HCT116 (cell line): ENCODE measurements at places on chromosomes 4 and X. TPM values are rescaled to one million over a fixed set of nuclear protein-coding genes. Genes with fewer than 3 reads are reported as not detected.
A peak's percentile ranks its signal among the peaks of the same experiment; 100 is the strongest.

DNA sequence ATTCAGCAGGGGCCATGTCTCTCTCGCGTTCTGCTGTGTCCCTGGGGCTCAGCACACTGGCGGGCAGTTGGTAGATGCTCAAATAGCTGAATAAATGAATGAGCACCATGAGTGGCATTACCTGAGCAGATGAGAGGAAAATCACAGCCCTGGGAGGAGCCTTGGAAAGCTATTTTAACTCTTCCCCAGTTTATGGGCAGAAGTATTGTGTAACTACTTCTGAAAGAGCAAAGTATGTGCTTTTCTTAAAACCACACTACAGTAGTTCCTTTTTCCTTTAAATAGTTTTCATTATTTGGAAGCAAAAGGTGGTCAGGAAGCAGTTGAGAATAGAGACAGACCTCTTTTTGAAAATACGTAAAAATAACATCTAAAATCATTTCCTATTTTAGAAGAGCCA, 3.0 kb upstream of the PLAC1 start:
- no peak for DNase-seq
- no peak overlapping the region for H3K27ac ChIP-seq
- H3K36me3 ChIP-seq, result no peaks in the 10 kb centered on the region
- no peaks in the 10 kb centered on the region for H3K27me3 ChIP-seq
- no peak overlapping the region for H3K4me3 ChIP-seq

DNA sequence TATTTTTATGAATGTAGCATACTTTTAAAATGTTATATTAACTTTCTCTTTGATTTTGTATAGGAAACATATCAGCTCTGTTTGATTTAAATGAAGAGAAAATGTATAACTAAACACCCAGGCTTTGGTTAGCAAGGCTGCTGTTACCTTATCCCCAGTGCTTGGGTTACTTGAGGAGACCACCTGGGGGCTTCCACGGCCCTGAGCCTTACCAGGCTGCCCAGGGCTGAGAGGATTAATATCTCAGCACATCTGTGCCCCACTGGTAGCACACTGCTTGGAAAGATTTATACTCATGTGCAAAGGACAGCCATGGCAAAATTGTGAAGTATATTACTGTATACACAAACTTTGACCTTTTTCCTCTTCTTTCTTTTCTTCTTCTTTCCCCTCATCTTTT, 752.9 kb downstream of the RAPGEF2 start:
- H3K4me1 ChIP-seq, result no peaks in the 10 kb centered on the region
- H3K4me3 ChIP-seq, result no peak overlapping the region
- no peaks in the 10 kb centered on the region for H3K36me3 ChIP-seq
- DNase-seq, result no peak
- H3K27ac ChIP-seq, result no peak overlapping the region
- H3K27me3 ChIP-seq, result no peaks in the 10 kb centered on the region

GRCh38 chrX:153587342-153587741, 11.6 kb downstream of the CCNQ start:
- no peak for DNase-seq
- no peak overlapping the region for H3K27ac ChIP-seq
- H3K4me3 ChIP-seq, result no peak overlapping the region

GRCh38 chrX:55111578-55112254, 22.9 kb downstream of the PAGE2 start:
- H3K27me3 ChIP-seq, result no peaks in the 10 kb centered on the region
- H3K4me1 ChIP-seq, result no peaks in the 10 kb centered on the region
- H3K4me3 ChIP-seq, result no peak overlapping the region
- no peak for DNase-seq

- no peak overlapping the region for H3K27ac ChIP-seq
- H3K4me1 ChIP-seq, result no peaks in the 10 kb centered on the region
- H3K4me3 ChIP-seq, result no peak overlapping the region
- no peaks in the 10 kb centered on the region for H3K36me3 ChIP-seq
These were observed 66.3 kb downstream of the C4orf46 start for GRCh38 chr4:158605393-158605792.

DNA sequence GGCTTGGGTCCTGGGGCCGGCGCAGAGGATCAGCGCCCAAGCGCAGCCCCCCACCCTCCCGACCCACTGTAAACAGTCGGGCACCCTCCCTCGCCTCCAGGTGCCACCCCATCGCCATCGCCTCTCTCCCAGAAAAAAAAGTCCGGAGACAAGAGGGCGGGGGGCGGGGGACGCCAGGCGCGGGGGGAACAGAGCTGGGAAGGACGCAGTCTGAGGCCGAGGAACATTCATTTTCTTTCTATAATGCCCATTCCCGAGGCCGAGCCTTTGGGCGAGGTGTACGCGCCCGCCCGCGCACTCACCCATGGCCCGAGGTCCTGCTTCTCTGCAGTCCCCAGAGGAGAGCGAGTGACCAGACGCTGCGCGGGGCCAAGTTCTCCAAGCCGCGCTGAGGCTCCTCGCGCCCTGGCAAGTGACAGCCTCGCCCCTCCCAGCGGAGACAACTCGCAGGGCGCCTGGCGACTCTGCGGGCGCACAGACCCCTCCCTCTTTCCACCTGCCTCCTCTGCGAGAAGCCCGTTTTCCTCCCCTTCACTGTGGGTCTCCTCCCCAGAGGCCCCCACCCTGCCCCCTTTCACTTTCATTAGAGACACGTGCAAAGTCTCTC, 63.5 kb upstream of the WDR17 start:
- no peaks in the 10 kb centered on the region for H3K36me3 ChIP-seq
- H3K4me1 ChIP-seq, result peaks cover 13% of the 10 kb centered on the region
- H3K27me3 ChIP-seq, result no peaks in the 10 kb centered on the region
- H3K4me3 ChIP-seq, result peak overlapping the region; percentile 50
- DNase-seq, result peak; percentile 18

DNA sequence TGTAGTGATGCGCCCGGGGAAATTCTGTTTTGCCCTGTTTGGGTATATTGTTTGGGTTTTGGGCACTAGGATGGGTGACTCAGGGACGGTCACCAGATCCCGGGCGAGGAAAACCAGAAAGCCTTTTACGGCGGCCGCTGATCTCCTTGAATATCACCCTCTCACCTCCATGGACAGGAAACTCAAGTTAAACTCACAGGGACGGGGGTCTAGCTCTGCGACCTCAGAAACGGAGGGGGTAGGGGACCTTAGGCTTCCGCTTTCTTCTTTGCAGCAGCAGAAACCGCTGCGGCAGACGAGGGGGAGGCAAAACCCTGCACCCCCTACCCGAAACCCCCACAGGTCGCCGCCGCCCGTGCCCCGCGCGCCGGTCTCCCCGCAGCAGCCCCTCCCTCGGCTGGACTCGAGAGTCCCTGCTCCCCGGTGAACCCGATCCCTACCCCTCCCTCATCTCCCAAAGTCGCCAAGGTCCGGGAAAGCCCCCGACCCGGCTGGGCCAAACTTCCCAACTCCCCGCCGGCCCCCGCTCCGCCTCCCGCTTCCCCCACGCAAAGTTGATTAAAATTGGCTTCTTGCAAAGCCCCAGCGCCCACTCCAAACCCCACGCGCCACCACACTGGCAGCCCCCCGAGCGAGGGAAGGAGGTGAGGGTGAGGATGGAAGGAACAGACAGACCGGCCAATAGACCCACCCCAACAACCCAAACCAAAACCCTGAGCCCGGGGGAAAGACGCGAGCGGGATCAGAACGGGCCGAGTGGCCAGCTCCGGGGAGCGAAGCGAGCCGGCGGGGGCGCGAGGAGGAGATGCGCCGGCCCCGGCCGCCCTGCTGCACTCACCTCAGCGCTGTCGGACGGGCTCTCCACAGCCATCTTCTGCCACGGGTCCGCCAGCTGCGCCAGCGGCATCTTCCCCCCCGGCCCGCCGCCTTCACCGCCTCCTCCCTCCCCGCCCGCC, 705 bp downstream of the RPS6KA3 start:
- no peaks in the 10 kb centered on the region for H3K27me3 ChIP-seq
- no peaks in the 10 kb centered on the region for H3K36me3 ChIP-seq
- H3K4me1 ChIP-seq, result peaks cover 19% of the 10 kb centered on the region
- peak overlapping the region; percentile 74 for H3K4me3 ChIP-seq

DNA sequence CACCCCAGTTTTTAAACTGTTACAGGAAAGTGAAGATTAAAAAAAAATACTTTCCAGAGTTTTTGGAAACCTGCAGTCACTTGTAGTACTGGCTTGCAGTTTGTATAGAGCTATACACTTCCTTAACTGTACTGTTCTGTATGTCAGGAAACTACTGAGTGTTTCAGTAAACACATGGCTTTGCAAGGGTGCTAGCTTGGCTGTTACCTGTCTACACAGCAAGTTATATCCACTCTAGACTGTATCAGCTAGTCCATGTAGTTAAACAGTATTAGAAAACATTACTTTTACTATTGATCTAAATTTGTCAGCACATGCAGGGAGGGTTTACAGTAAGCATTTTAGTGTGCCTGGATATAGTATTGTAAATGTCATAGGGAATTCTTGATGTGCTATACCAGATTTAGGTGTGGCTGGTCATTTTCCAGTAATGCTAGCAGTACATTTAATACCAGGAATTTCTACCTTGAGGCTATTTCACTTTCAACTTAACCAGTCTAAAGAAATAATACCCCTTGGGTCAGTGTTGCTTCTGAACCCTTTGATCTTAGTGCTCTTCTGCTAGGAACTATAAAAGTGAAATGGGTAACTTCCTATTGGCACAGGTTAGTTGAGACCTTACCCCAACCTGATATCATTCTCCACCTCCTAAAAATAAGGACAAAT, 192.3 kb upstream of the ANKRD50 start:
- DNase-seq, result no peak
- peaks cover 21% of the 10 kb centered on the region for H3K4me1 ChIP-seq
- H3K36me3 ChIP-seq, result no peaks in the 10 kb centered on the region

DNA sequence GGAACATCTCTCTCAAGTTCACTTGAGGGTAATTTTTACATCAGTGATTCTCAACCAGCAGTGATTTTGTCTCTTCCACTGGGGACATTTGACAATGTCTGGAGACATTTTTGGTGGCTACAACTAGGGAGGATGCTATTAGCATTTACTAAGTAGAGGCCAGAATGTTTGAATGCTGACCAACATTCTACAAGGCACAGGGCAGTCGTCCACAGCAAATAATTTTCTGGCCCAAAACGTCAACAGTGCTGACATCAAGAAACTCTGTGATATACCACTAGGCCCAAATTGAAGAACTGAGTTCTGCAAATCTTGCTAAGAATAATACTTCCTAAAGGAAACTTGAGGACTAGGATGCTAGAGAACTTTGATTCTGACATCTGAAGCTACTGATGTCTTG, 7.1 kb downstream of the KLKB1 start:
- no peaks in the 10 kb centered on the region for H3K4me1 ChIP-seq
- no peaks in the 10 kb centered on the region for H3K36me3 ChIP-seq
- H3K27ac ChIP-seq, result no peak overlapping the region
- H3K27me3 ChIP-seq, result no peaks in the 10 kb centered on the region
- H3K4me3 ChIP-seq, result no peak overlapping the region

Gene GPC4
- 9.7 TPM for total RNA-seq

Gene PF4V1
- total RNA-seq, result not detected

Gene CLIC2
- 0.89 TPM for total RNA-seq

Gene ADH1B
- 1.8 TPM for total RNA-seq

Gene GPR173
- 3.4 TPM for total RNA-seq
